Fibroblast of the aortic adventitia (primary cell): ENCODE measurements at places on chromosomes 6 and 20.
A peak's percentile ranks its signal among the peaks of the same experiment; 100 is the strongest.

DNA sequence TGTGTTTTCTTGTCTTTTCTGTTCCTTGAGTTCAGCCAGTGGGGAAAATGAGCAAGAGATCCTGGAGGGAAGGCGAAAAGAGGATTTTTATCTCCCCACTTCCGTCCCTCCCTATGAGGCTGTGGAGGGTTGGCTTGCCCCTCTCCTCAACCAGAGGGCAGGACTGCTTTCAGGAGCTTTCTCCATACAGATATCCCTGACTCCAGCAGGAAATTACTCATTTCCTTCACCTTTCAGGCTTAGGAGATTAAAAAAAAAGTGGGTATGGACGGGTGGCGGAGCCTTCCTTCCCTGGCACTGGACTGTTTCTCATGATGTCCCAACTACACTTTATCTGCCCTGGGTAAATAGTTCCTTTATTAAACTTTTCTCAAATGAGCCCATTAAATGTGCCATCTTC lies 241.2 kb downstream of the FRK start:
- no peak for DNase-seq

DNA sequence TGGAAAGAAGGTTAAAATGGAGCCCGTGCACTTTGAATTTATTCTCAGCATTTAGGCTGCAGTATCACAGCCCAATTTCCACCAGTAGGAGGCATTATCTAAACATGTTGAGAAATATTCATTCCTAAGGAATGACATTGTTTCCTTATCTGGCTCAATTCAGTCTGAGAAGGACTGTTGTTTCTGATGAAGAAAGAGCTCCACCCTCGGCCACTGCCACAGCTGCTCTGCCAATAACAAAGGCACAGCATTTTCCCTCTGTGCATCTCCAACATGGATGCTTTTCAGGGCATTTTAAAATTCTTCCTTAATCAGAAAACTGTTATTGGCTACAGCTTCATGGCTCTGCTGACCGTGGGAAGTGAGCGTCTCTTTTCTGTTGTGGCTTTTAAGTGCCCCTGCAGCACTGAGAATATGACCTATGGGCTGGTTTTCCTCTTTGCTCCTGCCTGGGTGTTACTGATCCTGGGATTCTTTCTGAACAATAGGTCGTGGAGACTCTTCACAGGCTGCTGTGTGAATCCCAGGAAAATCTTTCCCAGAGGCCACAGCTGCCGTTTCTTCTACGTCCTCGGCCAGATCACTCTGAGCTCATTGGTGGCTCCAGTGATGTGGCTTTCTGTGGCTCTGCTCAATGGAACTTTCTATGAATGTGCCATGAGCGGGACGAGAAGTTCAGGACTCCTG lies at the start of gene CALHM5:
CALHM5 (plus strand) TSS at position 216 of the 687 bp plus-strand sequence; CDS start at position 274, 58 bp downstream.
- peak; percentile 97 for DNase-seq

DNA sequence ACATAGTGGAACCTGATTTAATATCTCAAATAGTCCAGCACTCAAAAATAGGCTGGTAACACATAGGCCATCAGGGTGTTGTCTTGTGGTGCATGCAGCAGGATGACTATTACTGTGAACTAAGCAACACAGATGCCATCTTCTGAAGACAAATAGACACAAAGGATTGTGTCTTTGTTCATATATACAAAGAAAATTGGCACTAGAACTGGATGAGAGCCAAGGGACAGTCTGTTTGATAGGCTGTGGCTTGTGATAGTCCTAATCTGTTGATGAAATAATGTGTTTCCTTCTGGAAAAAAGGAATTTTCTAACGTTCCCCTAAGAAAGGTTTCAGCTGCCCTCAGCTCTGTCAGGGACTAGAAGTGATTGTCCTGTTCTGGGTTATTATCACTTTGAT lies 129.8 kb downstream of the TPBG start:
- DNase-seq: no peak

DNA sequence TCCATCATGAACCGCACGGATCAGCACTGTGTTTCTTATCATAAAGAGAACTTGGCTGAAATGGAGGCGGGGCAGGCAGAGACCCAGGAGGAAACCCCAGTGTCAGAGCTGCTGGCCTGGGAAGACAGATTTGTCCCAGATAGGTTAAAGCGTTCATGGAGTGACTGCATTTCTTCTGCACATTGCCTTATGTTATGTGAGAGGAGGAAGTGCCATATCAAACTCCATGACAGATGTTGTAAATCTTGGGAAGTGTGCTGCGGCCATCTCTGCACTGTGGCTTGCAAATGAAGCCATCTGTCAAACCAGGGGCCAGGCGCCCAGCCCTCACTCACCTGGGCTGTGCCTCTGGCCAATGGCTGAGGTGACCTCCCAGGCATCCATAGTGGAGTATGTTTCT lies 163.0 kb downstream of the SLC24A3 start:
- DNase-seq: no peak

DNA sequence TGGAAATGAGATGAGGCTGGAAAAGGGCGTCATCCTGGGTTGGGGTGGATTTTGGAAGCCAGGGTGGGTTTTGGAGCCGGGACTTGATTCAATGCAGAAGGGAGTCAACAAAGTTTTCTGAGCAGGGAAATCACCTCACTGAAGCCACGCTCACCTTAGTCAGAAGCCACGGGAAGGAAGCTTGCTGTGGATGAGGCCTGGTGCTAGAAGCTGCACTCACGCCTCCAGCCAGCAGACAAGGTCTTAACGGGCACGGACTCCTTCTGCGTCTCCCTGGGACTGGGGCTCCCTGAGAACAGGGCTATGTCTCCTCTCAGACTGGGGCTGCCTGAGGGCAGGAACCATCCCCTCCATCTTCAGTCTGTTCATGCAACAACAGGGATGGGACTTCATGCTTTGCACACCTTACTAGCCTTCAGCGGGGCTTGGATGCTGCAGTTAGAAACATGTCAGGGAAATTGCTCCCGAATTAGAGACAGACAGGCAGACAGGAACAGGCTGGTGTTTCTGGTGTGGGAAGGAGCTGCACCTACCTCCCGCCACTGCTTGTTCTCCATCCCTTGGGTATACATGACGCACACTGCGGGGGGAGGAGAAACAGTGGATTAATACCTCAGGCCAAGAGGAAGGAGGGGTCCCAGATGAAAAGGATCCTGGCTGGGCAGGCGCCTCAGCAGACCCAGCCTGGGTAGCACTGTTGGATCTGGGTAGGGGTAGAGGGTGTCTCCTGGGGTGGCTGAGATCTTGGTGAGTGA lies 17.5 kb downstream of the CPNE5 start:
- DNase-seq: no peak

DNA sequence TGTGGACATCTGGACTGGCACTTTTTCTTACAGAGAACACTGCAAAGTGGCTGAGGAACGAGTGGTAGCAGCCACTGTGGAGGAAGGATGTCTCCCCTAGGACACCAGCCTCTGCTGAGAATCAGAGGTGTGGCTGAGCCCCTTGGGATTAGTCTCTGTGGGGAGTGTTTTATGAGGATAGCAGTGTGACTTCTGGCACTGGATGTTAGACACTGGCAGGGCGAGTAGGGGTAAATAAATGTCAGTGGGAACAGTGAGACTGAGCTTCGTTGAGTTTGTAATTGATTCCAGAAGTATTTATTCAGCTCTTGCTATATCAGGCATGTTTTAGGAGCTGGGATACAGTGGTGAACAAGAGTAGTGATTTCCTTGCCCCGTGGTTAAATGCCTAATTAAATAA lies 124.0 kb downstream of the JARID2 start:
- DNase-seq: no peak

DNA sequence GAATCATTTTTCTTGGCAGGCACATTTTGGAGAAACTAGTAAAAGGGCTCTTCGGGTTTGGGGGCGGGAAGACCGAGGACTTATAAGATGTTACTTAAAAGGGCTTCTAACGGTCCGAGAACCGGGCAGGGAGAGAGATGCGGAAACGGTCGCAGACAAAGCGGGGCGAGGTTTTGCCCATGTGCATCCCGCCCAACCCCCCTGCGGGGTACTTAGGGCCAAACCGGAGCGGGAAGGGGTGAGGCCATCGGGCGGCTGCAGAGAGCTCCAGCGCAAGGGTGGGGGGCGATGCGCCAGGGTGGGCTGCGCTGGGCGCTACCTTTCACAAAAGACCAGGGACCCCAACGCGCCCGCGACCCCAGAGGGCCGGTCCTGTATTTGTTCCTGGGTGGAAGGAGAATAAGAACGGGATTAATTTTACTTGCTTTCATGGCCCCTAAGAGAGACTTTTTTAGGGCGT lies 616 bp downstream of the TUBB start:
- peak; percentile 43 for DNase-seq
